ENCODE measurements at places on chromosomes 1 and 21.

GRCh38 chr21:43917515-43918384, 52.7 kb downstream of the AGPAT3 start:
- no peak for DNase-seq

GRCh38 chr21:31161157-31161556, 122.9 kb upstream of the KRTAP19-8 start:
- peak; percentile 38 for DNase-seq

- no peak for DNase-seq
Measured at GRCh38 chr21:41605178-41605933, 97.4 kb upstream of the TMPRSS2 start.

GRCh38 chr1:205933671-205934618, 9.3 kb downstream of the SLC26A9 start:
- DNase-seq, result no peak

- DNase-seq, result no peak
Measured at GRCh38 chr1:22365331-22366295, 86.0 kb upstream of the ZBTB40 start.

- no peak for DNase-seq
Measured at GRCh38 chr1:109386054-109386717, 11.5 kb downstream of the SORT1 start.

DNA sequence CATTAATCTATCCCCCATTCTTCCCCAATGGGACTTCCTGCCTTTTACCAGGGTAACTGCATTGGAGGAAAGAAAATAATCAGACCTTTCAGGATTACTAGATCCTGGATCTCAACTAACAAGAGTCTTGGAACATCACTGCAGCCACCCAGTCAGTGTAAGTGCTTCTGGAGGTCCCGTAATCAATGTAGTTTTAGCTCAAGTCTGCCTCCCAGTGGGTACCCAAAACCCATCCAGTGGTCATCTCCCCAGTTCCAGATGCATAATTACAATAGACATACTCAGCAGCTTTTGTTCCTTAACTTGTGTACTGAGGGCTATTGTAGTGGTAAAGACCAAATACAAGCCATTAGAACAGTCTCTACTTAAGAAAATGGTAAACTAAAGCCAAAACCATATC, 319.1 kb downstream of the GPATCH2 start:
- DNase-seq, result no peak

Data from caudate nucleus (tissue), 63 donors.